Brain pericyte (primary cell): ENCODE measurements at places on chromosomes 1 and 21.

DNA sequence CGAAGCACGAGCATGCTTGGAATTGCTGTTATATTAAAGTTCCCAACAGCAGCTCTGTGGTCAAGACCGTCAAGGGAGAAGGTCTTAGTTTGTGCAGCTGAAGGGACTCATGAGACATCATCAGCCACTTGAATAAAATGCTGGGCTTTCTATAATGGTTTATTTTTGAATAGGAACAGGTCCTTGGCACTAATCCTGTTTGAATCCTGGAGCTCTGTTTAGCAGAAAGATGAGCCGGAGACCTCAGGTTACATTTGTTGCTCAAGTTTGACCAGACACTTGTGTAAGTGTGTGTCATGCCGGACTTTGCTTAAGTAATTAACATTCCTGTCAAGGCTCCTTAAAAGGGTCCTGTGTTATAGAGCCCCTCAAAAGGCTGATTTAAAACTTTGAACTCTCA lies 186.5 kb downstream of the ROR1 start:
- DNase-seq = no peak

DNA sequence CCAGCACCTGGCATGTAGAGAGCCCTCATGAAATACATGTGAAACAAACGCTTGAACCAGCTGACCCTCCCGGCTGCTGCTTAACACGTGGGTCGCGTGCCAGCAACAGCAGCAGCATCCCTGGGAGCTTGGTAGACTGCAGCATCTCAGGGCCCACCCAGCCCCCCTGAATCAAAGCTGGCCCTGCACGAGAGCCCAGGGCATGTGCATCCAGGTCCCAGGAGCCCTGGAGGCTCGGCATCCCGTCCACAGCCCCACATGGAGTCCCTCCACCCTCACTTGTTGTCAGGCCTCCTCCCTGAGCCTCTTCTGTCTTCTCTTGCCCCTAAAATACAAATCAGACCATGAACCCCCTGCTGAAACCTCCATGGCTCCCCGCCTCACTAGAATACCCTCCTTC lies 123.1 kb downstream of the MATN1 start:
- DNase-seq = no peak

DNA sequence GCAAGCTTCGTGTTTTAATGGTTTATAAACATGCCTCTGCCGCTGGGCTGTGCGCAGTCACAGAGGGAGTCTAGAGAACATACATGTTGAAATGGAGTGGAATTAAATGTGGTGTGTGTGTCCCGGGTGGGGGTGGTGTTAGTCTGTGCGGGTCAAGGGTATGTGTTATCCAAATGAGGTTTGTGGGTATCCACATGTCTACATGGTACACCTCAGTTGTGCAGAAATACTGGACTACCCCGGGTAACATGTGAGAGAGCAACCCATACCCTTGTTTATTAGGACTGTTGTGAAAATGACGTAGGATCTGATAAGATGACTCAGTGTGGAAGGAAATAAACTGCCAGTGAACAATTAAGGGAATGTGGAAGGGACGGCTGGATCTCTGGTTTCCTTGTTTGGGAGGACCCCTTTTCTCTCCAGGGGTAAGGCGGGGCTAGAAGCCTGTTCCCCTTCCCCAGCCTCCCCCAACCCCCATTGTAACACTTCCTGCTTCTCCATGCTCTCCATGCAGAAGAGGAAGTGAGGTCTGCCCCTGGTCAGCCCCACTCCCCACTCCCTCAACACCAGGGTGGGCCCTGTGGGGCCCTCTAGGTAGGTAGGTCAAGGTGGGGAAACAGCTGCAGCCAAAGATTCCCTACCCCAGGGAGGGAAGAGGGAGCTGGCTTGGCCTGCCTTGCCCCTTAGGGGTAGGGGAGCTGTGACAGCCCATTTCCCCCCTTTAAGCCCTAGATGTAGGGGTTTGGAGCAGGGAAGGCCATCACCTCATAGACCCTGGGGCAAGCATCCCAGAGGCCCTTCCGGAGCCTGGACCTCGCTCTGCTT lies 690 bp downstream of the EPS8L3 start:
- no peak for DNase-seq

DNA sequence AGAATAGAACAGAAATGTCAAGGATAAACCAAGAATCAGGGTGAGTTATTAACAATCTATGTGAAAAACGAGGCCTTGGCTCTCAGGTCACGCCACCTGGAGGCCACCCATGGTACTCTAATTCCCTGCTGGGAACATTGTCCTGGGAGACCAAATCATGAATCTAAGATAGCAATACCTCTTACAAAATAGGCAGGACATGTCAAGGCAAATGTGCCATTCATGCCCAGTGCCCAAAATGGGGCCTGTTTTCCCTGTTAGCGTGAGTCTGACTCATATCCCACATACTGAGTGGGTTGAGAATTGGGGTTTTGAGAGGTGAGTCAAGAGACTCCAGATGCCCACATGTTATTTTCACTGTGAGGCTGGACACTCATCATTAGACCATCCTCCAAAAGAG lies 380.8 kb downstream of the HHIPL2 start:
- no peak for DNase-seq

DNA sequence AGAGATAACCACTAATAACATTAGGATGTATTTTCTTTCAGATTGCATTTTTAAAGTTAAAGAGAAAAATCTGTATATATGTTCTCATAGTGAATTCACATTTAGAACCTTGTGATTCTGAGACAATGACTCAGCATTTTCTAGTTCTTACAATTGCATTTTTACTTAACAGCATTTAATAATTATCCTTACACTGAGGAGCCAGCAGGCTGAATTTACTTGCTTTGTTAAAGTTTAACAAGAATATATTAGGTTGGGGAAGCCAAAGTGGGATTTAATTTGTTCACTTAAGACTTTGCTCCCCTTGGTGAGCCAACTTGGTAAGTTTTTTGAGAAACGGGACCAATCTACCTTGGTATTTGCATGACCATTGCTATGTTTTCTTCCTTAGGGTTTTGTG lies 4.5 kb downstream of the PATJ start:
- no peak for DNase-seq

GRCh38 chr1:108808438-108808837 lies 48.5 kb downstream of the AKNAD1 start:
- no peak for DNase-seq

- DNase-seq = no peak
These were observed 2.3 kb upstream of the SMIM1 start for GRCh38 chr1:3770047-3770765.

DNA sequence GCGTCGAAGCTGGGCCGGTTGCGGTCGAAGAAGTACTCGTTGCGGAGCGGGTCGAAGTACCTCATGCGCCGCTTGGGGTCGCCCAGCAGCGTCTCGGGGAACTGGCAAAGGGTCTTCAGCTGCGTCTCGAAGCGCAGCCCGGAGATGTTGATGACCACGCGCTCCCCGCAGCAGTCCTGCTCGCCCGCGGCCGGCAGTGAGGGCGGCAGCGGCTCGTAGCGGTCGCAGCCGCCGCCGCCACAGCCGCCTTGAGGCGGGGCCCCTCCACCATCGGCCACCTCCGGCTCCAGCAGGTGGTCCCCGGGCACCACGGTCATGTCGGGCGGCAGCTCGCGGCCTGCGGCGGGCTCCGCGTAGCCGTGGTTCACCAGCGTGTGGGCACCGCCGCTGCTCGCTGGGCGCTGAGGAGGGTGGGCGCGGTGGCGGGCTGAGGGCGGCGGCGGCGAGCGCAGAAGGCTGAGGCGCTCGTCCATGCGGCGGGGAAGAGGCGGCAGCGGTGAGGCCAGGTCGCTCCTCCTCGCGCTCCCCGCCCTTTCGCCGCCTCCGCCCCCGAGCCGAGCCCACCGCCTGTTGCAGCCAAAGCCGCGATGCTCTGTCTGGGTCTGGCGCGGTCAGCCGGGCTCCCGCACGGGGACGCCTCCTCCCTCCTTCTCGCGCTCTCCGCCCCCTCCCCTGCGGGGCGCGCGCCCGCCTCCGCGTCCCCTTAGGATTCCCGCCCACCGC lies at the start of gene KCNA3:
Gene KCNA3 (minus strand): TSS at position 604 of the 723 bp plus-strand sequence. CDS start 131 bp downstream, at position 473.
- DNase-seq = no peak
